Umbilical cord (tissue), 2 donors: ENCODE measurements at places on chromosomes 1 and 21. TPM values are rescaled to one million over a fixed set of nuclear protein-coding genes. Genes with fewer than 3 reads are reported as not detected.

DNA sequence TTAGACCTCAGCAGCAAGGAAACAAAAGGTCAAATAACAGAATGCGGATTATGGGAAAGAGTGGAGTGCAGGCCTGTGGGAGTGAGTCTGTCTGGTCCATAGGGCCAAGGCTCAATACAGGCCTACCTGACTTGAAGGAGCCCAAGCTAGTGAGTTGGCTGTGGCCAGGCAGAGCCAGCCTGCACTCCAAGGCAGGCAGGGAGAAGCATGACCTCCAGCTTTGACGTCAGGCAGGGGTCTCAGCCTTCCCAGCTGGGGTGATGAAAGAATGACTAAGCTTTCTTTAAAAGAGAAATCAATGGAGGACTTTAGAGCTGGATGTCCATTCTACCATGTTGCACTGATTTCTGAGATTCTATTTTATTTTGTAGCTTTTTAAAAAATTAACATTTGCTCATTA, 62.8 kb downstream of the RHOU start:
- no peak for DNase-seq

- DNase-seq: peak; percentile 13
Measured at GRCh38 chr1:83641796-83642443, 357.0 kb downstream of the TTLL7 start.

- DNase-seq: no peak
Measured at GRCh38 chr1:104195395-104195794, 445.7 kb downstream of the AMY1C start.

GRCh38 chr21:37737996-37738395, 178.3 kb downstream of the KCNJ6 start:
- DNase-seq: no peak

DNA sequence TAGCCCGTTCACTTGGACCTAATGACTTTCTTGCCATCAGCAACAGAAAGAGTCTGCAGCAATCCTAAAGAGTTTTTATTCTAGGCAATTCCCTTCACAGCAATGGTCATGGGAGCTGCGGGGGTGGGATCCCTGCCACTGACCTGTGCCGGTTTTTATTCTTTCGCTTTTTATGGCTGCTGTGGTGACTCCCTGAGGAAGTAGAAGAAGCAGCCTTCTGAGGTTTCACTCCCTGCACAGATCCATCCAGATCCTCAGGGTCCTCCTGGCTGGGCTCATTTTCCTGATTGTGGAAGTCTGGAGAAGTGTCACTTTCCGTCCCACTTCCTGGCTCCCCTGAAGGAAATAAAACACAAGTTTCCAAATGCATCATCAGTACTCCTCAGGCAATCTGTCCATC, 12.9 kb downstream of the MEAF6 start:
- DNase-seq: no peak

DNA sequence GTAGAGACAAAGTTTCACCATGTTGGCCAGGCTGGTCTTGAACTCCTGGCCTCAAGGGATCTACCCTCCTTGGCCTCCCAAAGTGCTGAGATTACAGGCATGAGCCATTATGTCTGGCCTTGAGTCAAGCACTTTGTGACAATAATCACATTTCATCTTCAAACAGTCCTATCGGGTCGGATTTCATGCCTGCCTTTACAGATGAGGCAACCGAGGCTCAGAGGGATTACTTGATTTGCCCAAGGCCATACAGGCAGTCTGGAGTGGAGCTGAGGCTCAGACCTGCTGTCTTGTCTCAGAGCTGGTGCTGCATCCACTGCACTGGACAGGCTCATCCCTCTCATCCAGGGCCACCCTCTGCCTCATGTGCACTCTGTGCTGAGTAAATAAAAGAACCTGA, 26.6 kb downstream of the FAM151A start:
- no peak for DNase-seq

DNA sequence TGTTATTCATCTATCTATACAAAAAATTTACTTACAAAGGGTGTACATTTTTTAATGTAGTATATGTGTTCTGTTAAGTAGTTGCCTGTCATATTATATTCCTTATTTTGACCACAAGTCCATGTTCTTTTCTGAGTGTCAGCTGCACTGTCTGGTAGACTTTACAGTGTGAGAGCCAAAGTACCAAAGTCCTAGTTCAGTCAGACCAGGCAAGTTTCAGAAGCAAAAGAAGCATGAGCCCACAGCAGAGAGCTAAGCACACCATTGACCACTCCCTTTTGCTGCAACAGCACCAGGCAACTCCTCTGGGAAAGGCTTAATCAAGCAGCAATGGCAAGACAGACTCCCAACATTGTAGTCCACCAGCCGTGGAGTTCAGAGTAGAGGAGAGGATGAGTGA, 631.9 kb upstream of the PKN2 start:
- no peak for DNase-seq

DNA sequence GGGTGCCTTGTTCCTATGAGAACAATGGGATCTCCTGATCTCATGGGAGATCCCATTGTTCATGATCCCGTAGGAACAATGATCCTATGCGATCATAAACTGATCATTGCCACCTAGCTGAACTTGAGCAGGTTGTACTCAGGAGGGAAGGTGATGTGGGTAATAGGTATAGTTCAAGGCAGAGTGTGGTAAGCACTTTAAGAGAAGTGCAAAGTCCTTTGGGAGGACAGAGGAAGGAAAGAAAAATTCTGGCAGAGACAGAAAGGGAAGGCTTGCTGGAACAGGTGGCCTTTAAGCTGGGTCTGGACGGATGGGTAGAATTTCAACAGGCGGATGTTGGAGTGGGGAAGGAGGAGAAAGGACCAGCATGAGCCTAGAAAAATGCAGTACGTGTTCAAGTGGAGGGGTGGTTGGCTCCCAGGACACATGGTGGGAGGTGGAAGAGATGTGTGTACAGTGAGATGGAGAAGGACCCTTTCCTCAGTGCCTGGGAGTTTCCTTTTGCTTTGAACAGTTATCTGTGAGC, 22.3 kb downstream of the GREM2 start:
- no peak for DNase-seq

- DNase-seq: no peak
Measured at GRCh38 chr1:37755290-37755689, 9.6 kb downstream of the EPHA10 start.

DNA sequence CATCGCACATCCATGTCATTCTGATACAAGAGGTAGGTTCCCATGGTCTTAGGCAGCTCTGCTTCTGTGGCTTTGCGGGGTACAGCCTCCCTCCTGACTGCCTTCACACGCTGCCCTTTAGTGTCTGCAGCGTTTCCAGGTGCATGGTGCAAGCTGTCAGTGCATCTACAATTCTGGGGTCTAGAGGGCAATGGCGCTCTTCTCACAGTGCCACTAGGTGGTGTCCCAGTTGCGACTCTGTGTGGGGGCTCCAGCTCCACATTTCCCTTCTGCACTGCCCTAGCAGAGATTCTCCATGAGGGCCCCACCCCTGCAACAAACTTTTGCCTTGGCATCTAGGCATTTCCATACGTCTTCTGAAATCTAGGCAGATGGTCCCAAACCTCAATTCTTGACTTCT, 138.2 kb upstream of the BRINP3 start:
- no peak for DNase-seq

DNA sequence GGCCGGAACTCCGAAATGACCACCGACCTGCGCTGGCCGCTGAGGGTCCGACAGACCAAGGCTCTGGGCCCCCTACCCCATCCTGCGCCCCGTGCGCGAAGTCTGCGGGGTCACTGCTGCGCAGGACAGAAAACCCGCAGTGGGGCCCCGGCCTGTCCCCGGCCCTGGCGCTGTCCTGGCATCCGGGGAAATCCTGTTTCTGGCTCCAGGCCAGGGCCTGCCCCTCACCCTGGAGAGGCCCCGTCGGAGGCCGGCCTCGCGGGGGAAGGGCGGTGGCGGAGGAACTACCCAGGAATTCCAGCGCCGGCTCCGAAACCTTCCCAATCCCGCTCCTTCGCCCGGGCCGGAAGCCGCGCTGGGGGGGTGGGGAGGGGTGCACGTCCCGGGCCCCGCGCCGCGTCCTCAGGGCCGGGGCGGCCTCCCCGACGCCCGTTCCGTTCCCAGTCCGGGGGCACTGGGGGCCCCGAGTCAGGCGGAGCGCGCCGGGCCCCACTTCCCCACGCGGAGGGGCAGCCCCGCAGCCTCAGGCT, 77.0 kb downstream of the MORN1 start:
- DNase-seq: peak; percentile 89

DNA sequence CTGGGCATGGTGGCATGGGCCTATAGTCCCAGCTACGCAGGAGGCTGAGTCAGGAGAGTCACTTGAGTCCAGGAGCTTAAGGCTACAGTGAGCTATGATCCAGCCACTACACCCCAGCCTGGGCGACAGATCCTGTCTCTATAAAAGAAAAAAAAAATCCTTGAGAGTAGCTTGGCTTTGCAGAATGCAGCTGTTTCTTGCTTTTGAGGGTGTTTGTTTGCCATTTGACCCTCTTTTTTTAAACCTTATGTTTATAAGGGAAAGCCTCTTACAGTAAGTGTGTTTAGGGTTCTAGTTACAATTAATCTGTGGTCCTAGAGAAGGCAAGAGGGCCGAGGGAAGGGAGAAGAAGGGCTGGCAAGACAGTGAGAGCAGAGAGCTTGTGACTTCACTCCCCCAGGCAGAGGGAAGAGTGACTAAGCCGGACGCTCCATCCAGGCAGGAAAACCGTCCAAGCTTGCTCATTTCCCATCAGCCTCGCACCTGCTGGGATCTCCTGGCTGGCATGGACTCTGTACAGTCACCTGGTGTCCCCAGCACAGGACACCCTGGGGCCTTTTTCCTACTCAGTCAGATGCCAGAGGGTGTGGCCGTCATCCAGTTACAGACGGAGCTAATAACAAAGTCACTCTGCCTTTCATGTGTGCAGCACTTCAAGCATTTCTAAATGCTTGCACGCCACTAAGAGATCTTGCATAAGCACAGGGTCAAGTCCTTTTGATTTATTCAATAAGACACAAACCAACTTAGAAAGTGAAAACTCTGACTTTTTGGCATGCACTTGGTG, 55.5 kb upstream of the PSEN2 start:
- DNase-seq: peak; percentile 73

Gene CRYBG2
- total RNA-seq: 7.0 TPM

Gene IGSF5
- 2.6 TPM for total RNA-seq

Gene SORT1
- 65.2 TPM for total RNA-seq

Gene DOP1B
- total RNA-seq: 13.2 TPM
